ENCODE measurements at places on chromosomes 5 and 9. TPM values are rescaled to one million over a fixed set of nuclear protein-coding genes. Genes with fewer than 3 reads are reported as not detected.

The FOXD4L3 gene
- total RNA-seq = not detected

The IFNA1 gene
- total RNA-seq = not detected

The SPATA9 gene
- total RNA-seq = not detected

The ANKRD34B gene
- not detected for total RNA-seq

Data from CD8-positive, alpha-beta T cell (primary cell).